ENCODE measurements at places on chromosomes 2 and 18.

- DNase-seq, result no peak
These were observed at the start of gene TSHZ1 for GRCh38 chr18:75210274-75211001. Gene TSHZ1, plus strand, starts transcription at chr18:75210797. Its CDS starts 1,080 bp downstream, at chr18:75211877.

DNA sequence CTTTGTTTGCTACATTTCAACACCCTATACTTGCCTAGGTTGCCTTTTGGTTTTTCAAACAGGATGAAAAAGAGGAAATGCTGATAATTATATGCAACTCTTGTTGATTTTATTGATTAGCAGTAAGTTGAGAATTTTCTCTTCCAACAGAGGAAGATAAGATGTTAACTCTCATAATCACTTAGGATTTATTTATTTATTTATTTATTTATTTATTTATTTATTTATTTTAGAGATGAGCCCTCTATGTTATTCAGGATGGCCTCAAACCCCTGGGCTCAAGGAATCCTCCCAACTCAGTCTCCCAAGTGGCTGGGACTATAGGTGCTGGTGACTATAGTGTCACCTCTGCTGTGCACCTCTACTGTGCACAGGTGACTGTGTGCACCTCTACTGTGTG, 111.4 kb upstream of the GLS start:
- no peak for DNase-seq

- DNase-seq, result no peak
These were observed 115.6 kb downstream of the IRS1 start for GRCh38 chr2:226683944-226684562.

DNA sequence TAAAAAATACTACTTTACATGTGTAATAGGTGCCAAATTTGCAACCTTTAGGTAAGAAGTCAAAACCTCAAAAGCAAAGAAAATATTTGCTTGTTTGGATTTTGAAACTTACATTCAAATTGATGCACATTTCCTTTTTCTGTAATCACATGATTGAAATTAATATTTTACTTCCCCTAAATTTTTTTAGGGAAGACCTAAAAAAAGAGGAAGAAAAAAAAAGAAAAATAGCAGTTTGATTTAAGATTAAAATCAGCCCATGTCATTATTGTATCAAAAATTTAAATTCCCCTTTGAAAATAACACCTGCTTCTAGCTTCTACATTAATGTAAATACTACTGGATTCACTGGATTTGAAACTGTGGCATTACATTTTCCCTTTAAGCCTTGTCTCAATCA, 68.2 kb upstream of the STON1 start:
- no peak for DNase-seq

DNA sequence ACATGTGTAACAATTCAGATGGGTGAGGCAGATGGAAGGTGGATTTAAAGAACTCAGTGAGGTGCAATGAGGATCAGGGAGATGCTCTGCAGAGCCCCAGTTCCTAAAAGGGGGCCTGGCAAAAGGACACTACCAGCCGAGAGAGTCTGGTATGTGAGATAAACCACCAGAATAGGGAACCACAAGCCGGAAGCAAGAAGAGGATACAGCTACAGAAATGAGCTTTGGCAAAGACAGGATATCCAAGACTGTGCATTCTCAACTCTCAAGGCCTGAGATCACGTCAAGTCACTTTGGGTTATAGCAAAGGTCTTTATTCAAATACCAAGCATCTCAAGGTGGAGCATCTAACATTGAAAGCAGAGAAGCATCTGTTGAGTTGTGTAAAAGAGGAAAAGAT, 293.5 kb downstream of the ARHGAP15 start:
- no peak for DNase-seq

- DNase-seq, result no peak
These were observed 99.7 kb upstream of the CAVIN2 start for GRCh38 chr2:191946471-191947182.
